ENCODE measurements at places on chromosomes 5 and 9.
A peak's percentile ranks its signal among the peaks of the same experiment; 100 is the strongest.

DNA sequence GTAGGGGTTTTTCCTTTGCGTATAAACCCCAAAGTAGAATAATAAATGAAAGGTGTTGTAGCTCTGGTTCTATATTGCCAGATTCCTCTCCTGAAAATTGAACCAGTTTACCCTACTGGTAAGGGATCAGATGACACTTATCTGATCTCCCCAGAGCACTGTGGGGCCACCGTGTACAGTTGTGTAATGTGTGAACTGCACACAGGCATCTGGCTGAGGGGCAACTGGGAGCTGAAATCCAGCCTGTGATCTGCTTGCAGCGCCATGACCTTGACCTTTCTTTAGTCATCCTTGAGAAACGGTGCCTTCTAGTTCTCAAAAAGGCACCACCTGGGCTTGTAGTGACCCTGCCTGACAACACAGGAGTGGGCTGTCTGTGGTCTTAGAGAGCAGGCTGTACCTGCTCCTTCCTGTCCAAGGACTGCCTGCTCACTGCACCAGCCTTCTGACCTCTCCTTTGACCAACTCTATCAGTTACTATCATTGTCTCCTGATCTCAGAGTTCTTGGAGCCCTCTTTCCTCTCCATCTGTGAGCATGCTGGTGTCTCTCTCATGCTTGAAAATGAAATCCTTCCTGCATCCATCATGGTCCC lies 40.2 kb downstream of the PDE6A start:
- H3K36me3 ChIP-seq, result no peaks in the 10 kb centered on the region
- DNase-seq, result no peak
- peaks cover 9% of the 10 kb centered on the region for H3K4me1 ChIP-seq
- no peaks in the 10 kb centered on the region for H3K27me3 ChIP-seq
- H3K4me3 ChIP-seq, result no peak overlapping the region
- H3K27ac ChIP-seq, result no peak overlapping the region

- no peaks in the 10 kb centered on the region for H3K4me1 ChIP-seq
- H3K27me3 ChIP-seq, result no peaks in the 10 kb centered on the region
- no peak for DNase-seq
- peaks cover 24% of the 10 kb centered on the region for H3K36me3 ChIP-seq
- H3K27ac ChIP-seq, result peak overlapping the region; percentile 77
Observed at GRCh38 chr5:171863935-171864334, 78.3 kb downstream of the SMIM23 start.

DNA sequence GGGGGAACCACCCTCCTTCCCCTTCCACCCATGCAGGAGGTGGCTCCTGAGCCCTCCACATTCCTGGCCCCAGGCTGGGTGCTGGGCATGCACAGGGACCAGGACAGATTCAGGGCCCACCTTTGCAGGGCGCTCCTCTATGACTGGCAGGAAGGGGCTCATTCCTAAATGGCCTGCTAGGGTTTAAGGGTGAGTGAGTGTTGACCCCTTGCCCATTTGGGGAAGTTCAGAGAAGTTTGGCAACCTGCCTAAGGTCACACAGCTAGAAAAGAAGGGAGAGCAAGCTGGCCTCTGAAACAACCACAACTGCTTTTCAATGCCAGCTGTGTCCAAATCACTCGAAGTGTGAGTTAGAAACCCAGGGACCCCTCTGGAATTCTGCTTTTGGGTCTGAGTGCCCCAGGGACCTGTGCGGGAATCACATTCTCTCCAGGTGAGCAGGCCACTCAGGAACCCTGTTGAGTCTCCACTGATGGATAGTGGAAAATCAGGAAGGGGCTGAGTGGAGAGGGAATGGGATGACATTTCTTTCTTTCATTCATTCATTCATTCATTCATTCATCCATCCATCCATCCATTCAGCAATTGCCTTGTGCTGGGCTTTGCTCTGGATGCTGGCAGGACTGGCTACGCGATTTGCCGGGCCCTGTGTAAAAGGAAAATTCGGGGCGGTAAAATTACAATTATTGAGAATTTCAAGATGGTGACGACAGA lies 191.9 kb downstream of the C9orf50 start:
- H3K36me3 ChIP-seq, result no peaks in the 10 kb centered on the region
- no peak for DNase-seq
- H3K4me3 ChIP-seq, result no peak overlapping the region

- no peak for DNase-seq
- no peak overlapping the region for H3K4me3 ChIP-seq
- peaks cover 6% of the 10 kb centered on the region for H3K27me3 ChIP-seq
- H3K36me3 ChIP-seq, result no peaks in the 10 kb centered on the region
Observed at GRCh38 chr5:174680901-174681565, 43.3 kb upstream of the MSX2 start.

- no peaks in the 10 kb centered on the region for H3K36me3 ChIP-seq
- H3K27ac ChIP-seq, result peak overlapping the region; percentile 11
- peaks cover 8% of the 10 kb centered on the region for H3K4me1 ChIP-seq
- H3K4me3 ChIP-seq, result no peak overlapping the region
Observed at GRCh38 chr5:18114151-18114757, 480.0 kb downstream of the TAF11L14 start.

GRCh38 chr5:131563434-131564228 lies 71.4 kb downstream of the RAPGEF6 start:
- no peaks in the 10 kb centered on the region for H3K27me3 ChIP-seq
- DNase-seq, result no peak
- peaks cover 6% of the 10 kb centered on the region for H3K36me3 ChIP-seq
- peaks cover 8% of the 10 kb centered on the region for H3K4me1 ChIP-seq
- no peak overlapping the region for H3K4me3 ChIP-seq

DNA sequence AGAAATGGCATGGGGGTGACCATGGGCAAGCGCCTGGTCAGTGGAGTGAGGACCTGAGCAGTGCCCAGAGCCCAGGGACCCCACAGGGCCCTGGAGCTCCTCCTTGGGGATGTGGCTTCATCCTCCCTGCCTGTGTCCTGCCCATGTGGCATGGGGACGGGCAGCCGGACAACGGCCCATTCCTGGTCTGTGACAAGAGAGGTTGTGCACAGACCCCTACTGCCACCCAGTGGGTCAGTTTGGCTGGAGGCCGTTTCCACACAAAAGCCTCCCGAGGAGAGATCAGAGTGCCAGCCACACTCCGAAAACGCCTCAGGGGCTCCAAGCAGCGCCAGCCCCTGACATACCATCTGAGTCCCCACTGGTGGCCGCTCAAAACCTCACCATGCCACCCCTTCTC lies 19.8 kb downstream of the SLC6A18 start:
- DNase-seq, result no peak
- H3K4me1 ChIP-seq, result no peaks in the 10 kb centered on the region
- H3K27me3 ChIP-seq, result peaks cover 9% of the 10 kb centered on the region
- no peak overlapping the region for H3K27ac ChIP-seq
- no peak overlapping the region for H3K4me3 ChIP-seq

DNA sequence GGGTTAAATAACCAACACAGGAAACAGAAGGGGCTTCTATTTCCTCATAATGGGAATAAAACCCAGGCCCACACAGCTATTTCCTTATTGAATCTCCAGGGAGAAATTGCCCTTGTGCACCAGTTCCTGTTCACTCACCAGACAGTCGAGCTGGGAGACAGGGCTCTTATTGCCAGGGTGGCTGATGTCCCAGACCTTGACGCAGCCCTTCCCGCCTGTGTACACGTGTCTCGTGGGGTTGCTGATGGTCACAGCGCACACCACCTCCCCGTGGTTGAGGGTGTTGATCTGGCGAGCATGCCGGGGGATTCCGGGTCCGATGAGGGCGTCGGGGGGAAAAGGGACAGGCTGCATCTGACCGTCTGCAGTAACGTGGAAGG lies 96.5 kb downstream of the TLE1 start:
- peaks cover 45% of the 10 kb centered on the region for H3K4me1 ChIP-seq
- peaks cover 77% of the 10 kb centered on the region for H3K36me3 ChIP-seq
- peaks cover 4% of the 10 kb centered on the region for H3K27me3 ChIP-seq

- no peaks in the 10 kb centered on the region for H3K27me3 ChIP-seq
- H3K4me3 ChIP-seq, result peak overlapping the region; percentile 1
- H3K27ac ChIP-seq, result peak overlapping the region; percentile 35
- DNase-seq, result no peak
- H3K36me3 ChIP-seq, result peaks cover 23% of the 10 kb centered on the region
Observed at GRCh38 chr5:32280656-32281081, 32.1 kb downstream of the MTMR12 start.

DNA sequence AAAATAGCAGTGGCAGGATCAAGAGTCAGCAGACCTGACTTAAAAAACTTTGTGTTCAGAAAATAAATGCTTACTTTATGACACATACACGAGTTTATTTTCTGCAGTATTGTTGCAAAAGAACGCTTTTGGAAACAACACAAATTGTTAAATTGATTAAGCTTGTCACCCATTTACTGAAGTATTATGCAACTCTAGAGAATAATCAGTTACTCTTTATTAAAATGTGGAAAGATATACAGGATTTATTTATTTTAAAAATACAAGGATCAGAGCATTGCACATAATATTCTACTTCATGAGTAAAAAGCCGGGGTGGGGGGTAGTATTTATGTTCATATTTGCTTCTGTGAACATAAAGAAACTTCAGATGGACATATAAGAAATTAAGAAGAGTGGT lies 20.0 kb downstream of the FYB1 start:
- no peaks in the 10 kb centered on the region for H3K36me3 ChIP-seq
- no peak for DNase-seq
- peaks cover 6% of the 10 kb centered on the region for H3K27me3 ChIP-seq
- H3K4me1 ChIP-seq, result no peaks in the 10 kb centered on the region
- H3K27ac ChIP-seq, result no peak overlapping the region
- H3K4me3 ChIP-seq, result no peak overlapping the region

GRCh38 chr5:170361116-170361515 lies 28.1 kb downstream of the KCNMB1 start:
- no peak overlapping the region for H3K27ac ChIP-seq
- H3K4me3 ChIP-seq, result no peak overlapping the region
- H3K27me3 ChIP-seq, result peaks cover 5% of the 10 kb centered on the region
- peaks cover 23% of the 10 kb centered on the region for H3K4me1 ChIP-seq

GRCh38 chr5:71971862-71972261 lies 135.4 kb upstream of the MAP1B start:
- no peak overlapping the region for H3K27ac ChIP-seq
- DNase-seq, result no peak
- H3K4me3 ChIP-seq, result no peak overlapping the region
- H3K27me3 ChIP-seq, result no peaks in the 10 kb centered on the region
- no peaks in the 10 kb centered on the region for H3K4me1 ChIP-seq

GRCh38 chr5:103178167-103178566 lies 58.1 kb downstream of the PPIP5K2 start:
- H3K27ac ChIP-seq, result no peak overlapping the region
- H3K36me3 ChIP-seq, result peaks cover 21% of the 10 kb centered on the region
- no peaks in the 10 kb centered on the region for H3K4me1 ChIP-seq
- H3K27me3 ChIP-seq, result no peaks in the 10 kb centered on the region

DNA sequence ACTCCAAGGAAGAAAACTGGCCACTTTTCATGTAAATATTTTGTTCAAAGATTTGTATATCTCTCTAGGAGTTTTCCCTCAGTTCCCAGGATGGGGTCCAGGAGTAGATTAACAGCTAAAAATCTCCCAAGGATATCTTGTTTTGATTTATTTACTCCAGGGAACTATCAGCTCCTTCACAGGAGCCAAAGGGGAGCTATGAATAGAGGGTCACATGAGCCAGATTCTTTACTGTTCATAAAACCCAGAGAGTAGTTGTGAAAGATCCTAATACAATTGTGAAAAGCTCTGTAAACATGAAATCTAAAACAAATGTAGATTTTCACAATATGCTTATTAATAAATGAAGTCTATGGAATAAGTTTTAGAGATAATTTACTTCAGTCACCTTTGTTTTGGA lies 16.9 kb downstream of the DIMT1 start:
- peak overlapping the region; percentile 63 for H3K27ac ChIP-seq
- H3K4me1 ChIP-seq, result no peaks in the 10 kb centered on the region
- H3K27me3 ChIP-seq, result no peaks in the 10 kb centered on the region
- H3K36me3 ChIP-seq, result peaks cover 11% of the 10 kb centered on the region

DNA sequence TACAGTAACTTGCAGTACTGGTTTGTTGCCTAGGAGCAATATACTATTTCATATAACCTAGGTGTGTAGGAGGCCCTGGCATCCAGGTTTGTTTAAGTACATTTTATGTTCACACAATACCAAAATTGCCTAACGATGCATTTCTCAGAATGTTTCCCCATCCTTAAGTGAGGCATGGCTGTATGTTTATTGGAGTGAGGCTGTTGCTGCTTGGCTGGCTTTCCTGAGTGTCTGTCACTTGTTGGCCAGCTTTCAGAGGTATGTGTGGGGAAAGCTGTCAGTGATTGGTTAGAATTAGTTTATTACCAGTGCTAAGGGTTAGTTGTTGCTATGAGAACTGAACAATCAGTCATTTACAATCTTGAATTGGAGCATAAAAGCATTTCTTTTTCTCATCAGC lies 154.1 kb upstream of the CDH12 start:
- no peaks in the 10 kb centered on the region for H3K27me3 ChIP-seq
- no peaks in the 10 kb centered on the region for H3K36me3 ChIP-seq
- no peak for DNase-seq
- H3K4me3 ChIP-seq, result no peak overlapping the region

DNA sequence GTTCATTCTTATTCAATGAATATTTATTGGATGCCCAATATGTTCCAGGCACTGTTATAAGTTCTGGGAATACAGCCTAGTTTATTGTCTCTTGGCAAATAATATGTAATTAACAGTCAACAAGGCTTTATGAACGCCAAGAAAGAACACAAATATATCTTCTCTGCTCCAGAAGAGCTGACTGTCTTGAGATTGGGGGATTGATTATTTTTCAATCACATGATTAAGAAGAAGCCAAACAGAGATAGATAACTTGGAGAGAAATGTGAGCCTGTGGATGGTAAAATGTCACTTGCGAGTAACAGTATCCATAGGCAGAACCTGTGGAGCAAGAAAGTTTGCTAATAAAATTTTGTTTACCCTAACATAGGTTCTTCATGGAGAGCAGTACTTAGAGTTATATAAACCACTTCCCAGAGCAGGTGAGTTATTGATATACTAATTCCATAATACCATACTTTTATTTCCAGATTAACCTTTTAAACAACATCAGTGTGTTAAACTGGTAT lies 49.4 kb downstream of the HSD17B4 start:
- no peak overlapping the region for H3K27ac ChIP-seq
- H3K36me3 ChIP-seq, result peaks cover 53% of the 10 kb centered on the region
- no peak overlapping the region for H3K4me3 ChIP-seq
- no peaks in the 10 kb centered on the region for H3K27me3 ChIP-seq

DNA sequence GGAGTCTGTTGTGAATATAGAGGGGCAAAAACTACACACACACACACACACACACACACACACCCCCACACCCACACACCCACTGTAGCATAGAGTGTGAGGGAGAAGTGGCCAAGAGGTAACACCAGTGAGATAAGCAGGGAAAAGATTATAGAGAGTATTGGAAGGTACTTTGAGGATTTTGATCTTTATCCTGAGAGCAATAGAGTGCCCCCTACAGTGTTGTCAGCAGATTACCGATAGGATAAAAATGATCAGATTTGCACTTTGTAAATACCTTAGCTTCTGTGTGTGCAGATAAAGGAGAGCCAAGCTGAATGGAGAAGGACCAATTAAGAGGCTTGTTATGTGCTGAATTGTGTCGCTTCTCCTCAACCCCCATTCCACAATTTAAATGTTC lies 32.3 kb downstream of the ERCC6L2 start:
- no peaks in the 10 kb centered on the region for H3K27me3 ChIP-seq
- no peak for DNase-seq
- peaks cover 29% of the 10 kb centered on the region for H3K36me3 ChIP-seq
- no peak overlapping the region for H3K4me3 ChIP-seq

- peak within 1 kb of the TSS; percentile 16 for H3K27ac ChIP-seq
- no peaks in the 10 kb centered on the region for H3K36me3 ChIP-seq
- H3K4me3 ChIP-seq, result peak within 1 kb of the TSS; percentile 84
- H3K4me1 ChIP-seq, result peaks cover 11% of the 10 kb centered on the region
- H3K27me3 ChIP-seq, result peaks cover 67% of the 10 kb centered on the region
Observed at GRCh38 chr9:83538172-83538889, at the start of gene FRMD3. TSS of gene FRMD3 (minus strand) at chr9:83538401. CDS start at chr9:83538231, 170 bp downstream.

- no peak overlapping the region for H3K4me3 ChIP-seq
- H3K27ac ChIP-seq, result no peak overlapping the region
- H3K4me1 ChIP-seq, result peaks cover 16% of the 10 kb centered on the region
- no peaks in the 10 kb centered on the region for H3K27me3 ChIP-seq
- peaks cover 3% of the 10 kb centered on the region for H3K36me3 ChIP-seq
- DNase-seq, result no peak
Observed at GRCh38 chr5:103360475-103360874, 101.9 kb downstream of the MACIR start.

All from type B pancreatic cell (in vitro differentiated cells).